ENCODE measurements at places on chromosomes 1 and 21.
A peak's percentile ranks its signal among the peaks of the same experiment; 100 is the strongest.

DNA sequence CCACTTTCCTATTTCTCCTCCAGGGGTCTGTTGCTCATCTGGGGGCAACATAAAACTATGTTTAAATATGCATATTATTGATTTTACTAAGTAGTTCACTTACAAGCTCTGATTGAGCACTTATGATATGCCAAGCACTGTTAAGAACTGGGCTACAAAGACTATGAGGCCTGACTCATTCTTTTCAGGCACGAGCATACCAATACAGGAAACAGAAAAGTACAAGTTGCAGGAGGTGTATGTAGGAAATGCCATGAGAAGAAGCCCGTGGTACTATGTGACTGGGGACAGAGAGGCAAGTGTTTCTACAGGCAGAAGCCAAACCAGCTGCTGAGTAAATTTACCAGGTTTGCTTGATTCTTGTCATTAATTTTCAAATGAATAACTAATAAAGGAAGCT, 120.4 kb upstream of the PTGFR start:
- DNase-seq = no peak

DNA sequence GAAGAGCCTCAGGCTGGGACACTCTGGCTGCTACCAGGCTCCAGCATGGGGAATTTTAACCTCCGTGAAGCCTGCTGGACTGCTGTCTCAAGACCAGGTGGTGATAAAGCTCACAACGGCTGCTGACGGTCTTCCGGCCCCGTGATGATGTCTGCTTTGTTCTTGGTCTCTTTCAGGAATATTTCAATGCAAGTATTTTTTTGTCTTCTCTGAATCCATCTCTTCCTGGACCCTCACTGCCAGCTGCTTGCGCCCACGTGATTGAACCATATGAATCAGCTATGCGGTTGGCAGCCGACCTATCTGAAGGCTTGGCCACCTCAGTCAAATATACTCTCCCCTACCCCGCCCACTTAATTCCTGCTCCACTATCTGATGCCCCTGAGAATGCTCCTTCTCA, 14.6 kb upstream of the SLC6A17 start:
- no peak for DNase-seq

DNA sequence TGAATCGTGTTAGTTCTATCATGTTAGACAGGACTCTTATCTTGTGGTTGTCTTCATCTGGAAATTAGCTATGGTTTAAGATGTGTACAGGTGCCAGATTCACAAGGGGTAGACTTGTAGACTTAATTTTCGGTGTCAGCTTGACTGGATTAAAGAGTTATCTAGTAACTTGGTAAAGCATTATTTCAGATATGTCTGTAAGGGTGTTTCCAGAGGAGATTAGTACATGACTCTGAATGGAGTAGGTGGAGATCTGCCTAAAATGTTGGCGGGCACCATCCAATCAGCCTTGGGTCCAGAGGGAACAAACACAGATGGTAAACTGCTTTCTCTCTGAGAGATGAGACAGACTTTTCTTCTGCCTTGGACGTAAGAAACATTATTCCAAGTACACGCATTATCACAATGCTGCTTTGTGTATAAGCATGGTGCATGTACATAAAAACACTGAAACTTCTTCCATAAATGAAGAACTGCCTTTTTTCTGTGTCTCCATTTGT, 434.6 kb downstream of the SMYD3 start:
- DNase-seq = no peak

- DNase-seq = no peak
Measured at GRCh38 chr21:15112858-15113257, 48.1 kb upstream of the NRIP1 start.

- peak; percentile 30 for DNase-seq
Measured at GRCh38 chr1:39955547-39956539, 898 bp downstream of the MFSD2A start.

GRCh38 chr1:157512036-157512969, 40.0 kb downstream of the FCRL5 start:
- no peak for DNase-seq

DNA sequence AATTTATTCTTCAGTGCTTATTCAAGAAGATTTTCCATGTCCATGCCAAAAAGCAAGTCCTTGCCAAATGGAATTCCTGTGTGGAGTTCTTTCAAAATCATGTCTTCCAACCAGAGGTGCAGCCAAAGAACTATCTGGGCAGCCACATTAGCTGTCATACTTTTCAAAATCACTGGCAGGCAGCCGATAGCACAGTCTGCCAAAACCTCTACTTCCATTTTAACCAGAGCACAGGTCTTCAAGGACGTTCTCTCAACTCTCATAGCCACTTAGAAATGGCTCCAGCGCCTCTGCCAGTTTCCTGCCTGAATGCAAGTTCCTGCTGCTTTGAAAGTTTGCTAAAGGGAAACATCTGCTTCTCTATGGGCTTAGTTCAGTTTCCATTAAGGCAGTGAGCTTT, 975.7 kb upstream of the ADGRL4 start:
- no peak for DNase-seq

DNA sequence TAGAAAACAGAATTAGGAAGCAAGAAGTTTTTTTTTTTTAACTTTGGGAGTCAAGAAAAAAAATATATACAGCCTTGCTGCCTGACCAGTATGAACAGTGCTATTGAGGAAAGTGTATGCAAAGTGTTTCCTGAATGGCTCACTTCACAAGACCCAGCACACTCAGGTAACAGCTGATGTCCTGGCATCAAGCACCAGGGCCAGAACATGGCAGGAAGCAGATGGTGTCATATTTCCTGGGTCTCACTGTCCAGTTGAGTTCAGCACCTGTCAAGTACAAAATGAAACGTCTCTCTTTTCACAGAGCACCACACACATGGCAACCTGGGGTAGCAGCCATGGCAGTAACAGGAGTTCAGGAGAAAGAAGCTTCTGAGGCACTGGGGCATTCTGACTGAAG, 372.3 kb downstream of the TTLL7 start:
- DNase-seq = no peak

GRCh38 chr1:200337831-200338230, 72.0 kb downstream of the ZNF281 start:
- DNase-seq = no peak

- peak; percentile 35 for DNase-seq
Measured at GRCh38 chr1:44377925-44378784, 23.1 kb upstream of the ERI3 start.

- no peak for DNase-seq
Measured at GRCh38 chr21:16514316-16514715, 784.5 kb downstream of the USP25 start.

- no peak for DNase-seq
Measured at GRCh38 chr1:30286241-30286987, 437.0 kb downstream of the MATN1 start.

GRCh38 chr1:232248276-232248820, 381.6 kb downstream of the SIPA1L2 start:
- DNase-seq = no peak

GRCh38 chr21:44910229-44911067, 10.3 kb downstream of the ITGB2 start:
- no peak for DNase-seq

GRCh38 chr1:200905411-200906052, 10.8 kb downstream of the INAVA start:
- no peak for DNase-seq

DNA sequence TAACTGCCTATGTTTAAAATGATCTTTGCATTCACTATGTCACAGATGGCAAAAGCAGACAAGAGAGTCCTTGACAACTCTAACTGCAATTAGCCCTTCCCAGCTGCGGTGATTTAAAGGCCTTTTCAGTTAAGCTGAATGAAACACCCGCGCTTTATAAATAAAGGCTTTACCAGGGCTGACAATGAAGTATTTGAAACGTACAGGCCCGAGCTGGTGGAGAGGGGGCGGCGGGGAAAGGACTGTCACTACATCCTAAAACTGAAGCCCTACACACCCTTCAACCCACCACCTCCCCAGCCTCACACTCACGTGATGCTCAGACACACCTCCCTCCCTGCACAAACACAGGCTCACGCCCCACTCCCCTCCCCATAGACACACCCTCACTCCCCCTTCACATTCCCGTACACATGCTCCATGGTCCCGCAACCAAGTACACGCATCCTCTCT, 45.5 kb downstream of the GRIK3 start:
- no peak for DNase-seq

DNA sequence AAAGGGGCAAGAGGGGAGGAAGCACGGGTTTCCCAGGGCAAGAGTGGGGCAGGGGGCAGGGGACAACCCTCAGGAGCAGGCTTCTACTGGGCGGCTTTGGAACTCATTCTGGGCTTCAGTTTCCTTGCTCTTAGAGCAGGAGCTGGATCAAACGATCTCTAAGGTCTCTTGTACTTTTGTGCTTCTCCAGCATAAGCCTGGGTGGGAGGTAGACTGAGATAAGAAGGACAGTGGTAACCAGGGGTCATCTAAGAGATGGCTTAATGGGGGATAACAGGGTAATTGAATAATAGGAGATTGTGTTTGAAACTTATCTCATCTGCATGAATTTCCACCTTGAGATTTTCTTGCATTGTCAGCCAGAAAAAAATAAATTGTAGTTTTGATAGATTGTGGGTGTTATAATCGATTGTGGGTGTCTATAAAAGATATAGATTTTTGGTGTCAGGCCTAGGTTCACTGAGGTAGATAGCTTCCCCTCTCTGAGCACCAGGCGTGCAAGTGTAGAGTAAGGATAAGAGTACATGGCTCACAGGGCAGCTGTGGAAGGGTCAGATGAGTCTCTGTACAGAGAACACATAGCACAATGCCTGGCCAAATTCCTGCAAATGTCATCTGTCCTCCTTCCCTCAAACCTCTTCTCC, 68.0 kb downstream of the CD58 start:
- DNase-seq = no peak

DNA sequence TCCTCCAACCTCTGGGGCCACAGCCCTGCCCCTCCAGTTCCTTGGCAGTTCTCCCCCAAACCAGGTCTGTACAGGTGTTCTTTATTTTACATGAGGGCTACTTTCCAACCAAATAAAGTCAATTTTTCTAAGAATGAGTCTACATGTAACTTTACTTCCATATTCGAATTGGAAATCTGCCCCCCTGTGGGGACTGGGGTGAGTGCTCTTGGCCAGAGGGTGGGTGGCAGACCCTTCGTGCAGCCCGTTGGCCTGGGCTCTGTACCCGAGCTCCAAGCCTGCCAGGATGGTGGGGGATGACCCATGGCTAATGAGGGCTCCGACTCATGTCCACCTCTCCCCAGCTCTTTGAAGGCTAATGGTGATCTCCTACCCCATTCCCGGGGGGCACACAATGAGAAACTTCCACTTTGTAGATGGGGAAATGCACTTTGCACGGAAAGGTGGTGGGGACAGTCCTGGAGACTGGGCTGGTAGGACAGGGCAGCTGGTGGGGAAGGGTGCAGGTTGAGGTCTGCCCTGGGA, 589 bp upstream of the CATSPER4 start:
- no peak for DNase-seq

GRCh38 chr21:14452031-14452726, 69.2 kb upstream of the HSPA13 start:
- no peak for DNase-seq

DNA sequence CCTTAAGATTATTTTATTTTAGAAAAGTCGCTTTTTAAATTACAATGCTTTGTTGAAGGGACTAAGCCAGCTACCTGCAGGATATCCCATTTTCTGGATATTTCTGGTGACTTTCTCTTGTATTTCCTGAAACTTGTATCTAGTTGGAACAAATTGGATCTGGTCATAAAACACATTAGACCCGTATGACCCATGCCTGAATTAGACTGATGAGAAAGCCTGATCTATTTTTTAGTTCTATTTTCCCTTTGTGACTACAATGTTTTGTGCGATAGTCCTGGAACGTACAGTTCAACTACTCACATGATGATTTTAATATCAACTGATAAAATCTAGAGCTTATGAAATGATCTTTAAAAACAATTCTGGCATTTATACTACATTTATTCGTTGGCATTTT, 151.8 kb downstream of the RHOU start:
- DNase-seq = no peak

DNA sequence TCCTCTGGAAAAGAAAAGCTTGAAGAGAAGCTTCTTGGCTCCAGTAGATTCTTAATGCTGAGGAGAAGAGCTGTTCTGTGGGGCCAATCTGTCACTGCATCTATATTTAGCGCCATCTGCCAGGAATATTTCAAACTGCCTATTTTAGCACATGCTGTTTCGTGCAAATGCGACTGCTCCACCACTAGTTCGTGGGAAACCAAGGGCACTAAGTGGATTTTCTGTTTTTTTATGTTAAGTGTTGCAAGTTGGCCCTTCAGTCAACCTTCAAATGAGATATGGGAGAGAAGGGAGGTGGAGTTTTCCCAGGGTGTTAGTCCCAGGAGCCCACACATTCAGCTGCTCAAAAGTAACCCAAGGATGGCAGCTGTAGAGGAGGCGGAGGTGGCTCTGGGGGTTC, 91.9 kb downstream of the TSEN15 start:
- DNase-seq = no peak

DNA sequence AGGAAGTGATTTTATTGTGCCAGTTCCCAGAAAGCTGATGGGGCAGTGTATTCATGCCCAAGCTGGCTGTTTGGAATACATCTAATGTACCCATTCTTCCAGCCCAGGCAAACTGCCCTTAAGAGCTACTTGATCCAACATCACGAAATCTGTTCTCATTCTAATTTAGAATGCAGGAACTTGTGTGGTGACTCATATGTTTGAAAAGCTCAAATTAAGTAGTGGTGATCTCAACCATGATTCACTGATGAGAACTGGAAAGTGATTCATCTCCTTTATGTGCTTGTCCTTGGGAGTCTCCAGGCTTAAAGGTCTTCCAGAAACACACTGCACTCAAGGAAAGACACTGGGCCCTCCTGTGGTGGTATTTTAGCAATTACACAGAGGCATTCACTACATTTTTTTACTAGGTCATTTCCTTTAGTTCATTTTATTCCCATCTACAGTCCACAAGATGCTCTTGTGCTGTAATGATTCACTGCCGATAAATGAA, 65.4 kb downstream of the RPE65 start:
- DNase-seq = peak; percentile 89

DNA sequence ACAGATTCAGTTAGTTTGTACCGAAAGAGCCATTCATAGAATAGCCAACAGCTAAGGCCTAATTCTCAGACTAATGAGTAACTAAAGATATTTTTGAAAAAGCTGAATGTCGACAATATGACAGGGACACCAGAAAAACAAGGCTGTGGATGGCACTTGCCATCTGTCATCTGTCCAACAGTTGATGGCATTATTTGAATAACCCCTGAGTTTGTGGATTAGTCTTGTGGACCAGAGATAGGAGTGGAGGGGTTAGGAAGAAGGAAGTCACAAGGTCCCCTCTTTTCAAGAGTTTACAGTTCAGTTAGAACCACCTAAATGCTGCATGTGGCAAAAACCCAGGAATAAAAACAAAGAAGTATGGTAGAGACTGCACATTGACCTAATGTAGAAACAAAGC, 356.5 kb upstream of the DUSP10 start:
- DNase-seq = no peak

DNA sequence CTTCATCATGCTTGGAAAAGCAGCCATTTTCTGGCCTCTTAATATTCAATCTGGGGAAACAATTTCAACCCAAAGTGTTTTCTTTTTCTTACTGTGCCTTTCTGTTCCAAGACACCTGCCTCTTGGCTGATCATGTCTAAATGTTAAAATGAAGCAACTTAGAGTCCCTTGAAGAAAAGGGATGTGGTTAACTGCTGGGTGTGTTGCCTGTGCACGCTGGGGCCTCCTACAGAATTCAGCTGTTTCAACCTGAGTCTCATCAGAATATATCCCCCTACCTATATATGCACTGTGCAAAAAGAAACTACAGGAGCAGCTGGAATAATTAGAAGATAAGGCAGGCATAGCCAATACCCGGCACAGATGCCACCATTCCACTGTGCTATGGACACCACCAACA, 222.0 kb downstream of the OMA1 start:
- no peak for DNase-seq

GRCh38 chr1:234520908-234521817, 42.2 kb upstream of the TARBP1 start:
- no peak for DNase-seq

- no peak for DNase-seq
Measured at GRCh38 chr1:184191181-184191621, 139.7 kb downstream of the TSEN15 start.

All from A549 (cell line).